NCI-H187 treated with DMSO at 0.1 percent for 48 hours (cell line): ENCODE measurements at places on chromosomes 13 and 19.

- DNase-seq: no peak
Observed at GRCh38 chr19:47032171-47032811, 12.7 kb downstream of the NPAS1 start.

- no peak for DNase-seq
Observed at GRCh38 chr19:39142630-39143029, 17.0 kb downstream of the PAK4 start.

GRCh38 chr19:39927524-39928356 is 6.7 kb downstream of the FCGBP start:
- DNase-seq: no peak

GRCh38 chr13:40801255-40802217 is 12.1 kb downstream of the SLC25A15 start:
- DNase-seq: no peak

GRCh38 chr13:100208002-100208401 is 119.1 kb downstream of the PCCA start:
- no peak for DNase-seq

- no peak for DNase-seq
Observed at GRCh38 chr19:19551853-19552192, 13.8 kb downstream of the CILP2 start.

GRCh38 chr13:39600766-39601165 is 2.2 kb downstream of the LHFPL6 start:
- DNase-seq: no peak

DNA sequence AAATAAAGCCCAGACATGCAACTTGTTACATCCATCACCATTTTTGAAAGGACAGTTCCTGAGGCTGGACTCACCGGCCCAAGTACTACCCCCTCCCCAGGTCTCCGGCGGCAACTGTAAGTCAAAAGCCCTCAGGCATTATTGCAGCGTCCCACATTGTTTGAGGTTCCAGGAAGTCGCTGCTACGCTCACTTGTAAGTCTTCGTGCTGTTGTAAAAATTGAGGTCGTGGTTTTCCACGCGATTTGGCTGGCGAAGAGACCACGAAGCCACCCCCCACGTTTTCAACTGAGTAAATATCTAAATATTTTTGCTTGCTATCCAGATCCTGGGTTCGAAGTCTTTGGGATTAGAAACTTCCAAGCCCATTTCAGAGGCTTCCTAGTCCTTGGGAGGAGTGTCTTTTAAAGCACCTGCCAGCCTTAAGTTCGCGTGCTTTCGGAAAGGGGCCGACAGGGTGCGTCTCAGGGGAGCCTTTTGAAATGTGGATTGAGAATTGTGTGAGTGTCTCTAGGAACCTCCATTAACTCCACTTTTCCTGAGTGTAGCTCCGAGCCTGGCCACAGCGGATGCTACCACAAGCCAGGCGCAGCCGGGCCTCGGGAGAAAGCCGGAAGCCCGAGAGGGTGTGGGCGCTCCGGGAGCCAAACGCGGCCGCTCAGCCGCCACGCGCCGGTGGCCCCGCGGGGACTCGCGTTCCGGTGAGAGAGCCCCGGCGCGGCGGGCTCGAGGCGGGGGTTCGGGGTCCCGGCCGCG is 434 bp upstream of the FNDC3A start:
- DNase-seq: no peak

- no peak for DNase-seq
Observed at GRCh38 chr13:72384186-72384823, 343.1 kb downstream of the MZT1 start.

DNA sequence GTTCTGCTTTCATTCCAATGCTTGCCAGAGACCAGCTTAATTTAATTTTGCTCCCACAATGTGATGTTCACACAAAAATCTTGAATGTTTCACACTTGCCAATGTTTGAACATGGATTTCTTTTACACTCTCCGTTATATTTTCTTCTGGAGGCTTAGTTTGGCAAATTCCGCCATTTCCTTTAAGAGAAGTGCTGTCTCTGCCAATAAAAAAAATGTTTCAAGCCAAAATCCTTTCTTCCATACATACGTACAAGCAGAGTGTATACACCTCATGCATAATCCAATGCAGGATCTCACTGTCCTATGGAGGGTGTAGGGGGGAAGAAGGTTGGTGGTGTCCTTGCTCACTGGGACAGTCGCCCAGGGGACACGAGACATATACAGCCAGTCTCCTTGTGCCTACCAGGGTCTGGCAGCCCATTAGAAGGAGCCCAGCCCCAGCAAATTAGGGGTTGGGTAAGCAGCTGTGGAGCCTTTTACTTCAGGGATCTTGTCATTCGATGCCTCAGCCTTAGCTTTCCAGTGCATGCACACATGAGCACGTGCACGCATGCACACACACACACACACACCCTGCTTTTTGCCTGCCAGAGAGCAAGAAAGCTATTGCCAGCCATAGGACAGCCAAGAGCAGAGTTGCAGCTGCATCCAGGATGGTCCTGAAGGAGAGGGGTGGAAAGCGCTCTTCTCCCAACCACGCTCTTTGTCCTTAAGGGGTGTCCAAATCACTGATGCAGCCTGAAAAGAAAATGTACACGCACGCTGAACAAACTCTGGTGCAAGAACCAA is 208.3 kb downstream of the FOXO1 start:
- DNase-seq: no peak

DNA sequence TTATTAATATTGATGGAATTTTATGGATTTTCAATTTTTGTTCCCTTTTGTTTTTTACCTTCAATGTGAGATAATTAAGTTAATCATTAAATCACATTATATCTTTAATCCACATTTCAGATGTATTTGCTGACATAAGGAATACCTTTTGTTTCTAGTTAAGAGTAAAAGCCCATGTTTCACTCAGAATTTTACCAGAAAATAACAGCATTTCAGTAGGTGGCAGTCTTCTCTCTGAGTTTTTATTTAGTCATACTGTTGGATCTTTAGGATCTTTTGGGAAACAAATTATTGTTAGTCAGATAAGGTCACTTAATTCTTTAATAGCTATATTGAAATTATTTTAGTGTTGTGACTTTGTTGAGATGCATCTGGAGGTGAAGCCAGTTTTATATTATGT is 67.9 kb downstream of the NDFIP2 start:
- no peak for DNase-seq

DNA sequence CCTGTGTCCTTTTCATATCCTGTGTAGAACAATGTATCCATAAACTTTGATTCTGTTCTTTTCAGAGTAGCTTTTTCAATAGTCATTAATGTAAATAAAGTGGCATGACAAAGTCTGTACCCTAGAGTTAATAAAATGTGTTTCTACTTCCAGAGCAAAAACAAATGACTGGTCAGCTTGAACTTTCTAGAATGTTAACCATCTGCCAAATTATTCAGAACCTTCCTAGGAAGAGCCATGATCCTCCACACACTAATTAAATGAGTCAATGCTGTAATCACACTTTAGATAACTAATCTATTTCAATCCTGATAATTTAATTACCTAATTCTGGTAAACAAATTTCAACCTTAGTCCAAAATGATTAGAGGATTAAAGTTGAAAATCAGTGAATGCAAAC is 73.2 kb downstream of the DIAPH3 start:
- DNase-seq: no peak

GRCh38 chr13:59299584-59299983 is 864.1 kb downstream of the DIAPH3 start:
- DNase-seq: no peak

- DNase-seq: no peak
Observed at GRCh38 chr13:114143806-114144605, 11.6 kb upstream of the RASA3 start.

DNA sequence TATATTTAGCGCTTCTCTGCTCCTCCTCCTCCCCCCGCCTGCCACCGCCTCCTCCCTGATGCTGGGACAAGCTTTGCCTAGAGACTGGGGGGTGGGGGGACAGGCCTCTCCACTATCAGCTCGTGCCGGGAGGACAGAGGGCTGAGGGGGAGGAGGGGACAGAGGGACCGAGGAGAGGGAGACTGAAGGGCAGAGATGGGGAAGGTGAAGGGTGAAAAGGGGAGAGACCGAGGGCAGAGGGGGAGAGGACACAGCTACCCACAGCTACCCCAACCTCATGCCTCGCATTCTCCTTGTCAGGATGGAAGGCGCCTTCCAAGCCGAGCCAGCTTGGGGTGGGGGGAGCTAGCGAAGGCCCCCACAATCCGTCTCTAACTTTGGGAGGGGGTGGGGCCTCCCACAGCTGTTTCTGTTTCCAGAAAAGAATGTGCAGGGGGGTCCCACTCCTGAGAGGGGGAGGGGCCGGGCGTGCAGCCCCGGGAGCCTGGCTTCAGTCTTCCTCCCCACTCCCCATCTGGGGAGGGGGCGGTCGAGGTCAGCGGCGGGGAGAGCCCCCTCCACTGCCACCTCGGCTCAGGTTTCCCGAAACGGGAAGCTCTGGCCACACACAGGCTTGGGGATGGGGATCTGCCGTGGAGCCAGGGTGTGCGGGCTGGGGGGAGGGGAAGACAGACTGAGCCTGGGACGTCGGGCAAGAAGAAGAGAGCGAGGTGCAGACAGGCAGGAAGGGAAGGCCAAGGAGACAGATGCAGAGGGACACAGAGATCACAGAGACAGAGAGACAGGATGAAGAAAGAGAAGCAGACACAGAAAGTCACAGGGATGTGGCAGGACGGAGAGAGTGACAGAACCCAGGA is 1.6 kb downstream of the DACT3 start:
- DNase-seq: no peak

- no peak for DNase-seq
Observed at GRCh38 chr19:32415246-32415645, 9.7 kb downstream of the DPY19L3 start.

- DNase-seq: no peak
Observed at GRCh38 chr19:4534836-4535658, at the start of gene PLIN5. Gene PLIN5, minus strand, starts transcription at chr19:4535224. Its CDS starts 1,150 bp downstream, at chr19:4534074.

DNA sequence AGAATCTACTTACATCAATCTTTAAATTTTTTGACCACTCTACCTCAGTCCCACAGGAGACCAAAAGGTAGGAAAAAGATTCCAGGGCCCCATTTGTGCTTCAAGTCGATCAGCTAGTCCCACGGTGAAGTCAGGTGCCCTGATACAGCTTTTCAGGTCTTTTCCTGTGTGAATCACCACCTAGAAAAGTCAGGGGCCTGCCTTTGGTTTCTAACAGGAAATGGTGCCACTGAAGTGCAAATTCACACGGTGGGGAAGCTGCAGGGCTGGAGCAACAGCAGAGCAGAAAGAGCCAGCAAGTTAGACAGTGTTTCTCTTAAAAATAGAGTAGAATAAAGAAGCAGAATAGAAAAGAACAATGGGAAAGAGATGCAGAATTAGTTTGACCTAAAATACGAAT is 107.5 kb downstream of the KLF12 start:
- no peak for DNase-seq

GRCh38 chr13:112685896-112686295 is 3.9 kb upstream of the ATP11A start:
- no peak for DNase-seq

DNA sequence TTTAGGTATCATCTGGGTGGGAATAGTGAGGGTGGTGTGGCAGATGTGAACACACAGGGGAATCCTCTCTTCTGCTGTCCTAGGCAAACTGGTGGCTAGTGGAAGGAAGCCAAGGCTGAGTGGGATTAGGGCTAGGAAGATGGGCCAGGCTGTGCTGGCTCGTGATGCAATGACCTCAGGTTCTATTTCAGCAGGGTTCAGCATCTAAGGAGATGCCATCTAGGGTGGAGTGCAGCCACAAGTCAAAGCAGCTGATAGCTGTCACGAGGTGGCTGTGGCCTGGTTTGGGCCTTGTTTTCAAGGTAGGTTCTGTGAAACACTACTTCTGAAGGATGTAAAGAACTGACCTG is 21.6 kb downstream of the ARL11 start:
- no peak for DNase-seq

DNA sequence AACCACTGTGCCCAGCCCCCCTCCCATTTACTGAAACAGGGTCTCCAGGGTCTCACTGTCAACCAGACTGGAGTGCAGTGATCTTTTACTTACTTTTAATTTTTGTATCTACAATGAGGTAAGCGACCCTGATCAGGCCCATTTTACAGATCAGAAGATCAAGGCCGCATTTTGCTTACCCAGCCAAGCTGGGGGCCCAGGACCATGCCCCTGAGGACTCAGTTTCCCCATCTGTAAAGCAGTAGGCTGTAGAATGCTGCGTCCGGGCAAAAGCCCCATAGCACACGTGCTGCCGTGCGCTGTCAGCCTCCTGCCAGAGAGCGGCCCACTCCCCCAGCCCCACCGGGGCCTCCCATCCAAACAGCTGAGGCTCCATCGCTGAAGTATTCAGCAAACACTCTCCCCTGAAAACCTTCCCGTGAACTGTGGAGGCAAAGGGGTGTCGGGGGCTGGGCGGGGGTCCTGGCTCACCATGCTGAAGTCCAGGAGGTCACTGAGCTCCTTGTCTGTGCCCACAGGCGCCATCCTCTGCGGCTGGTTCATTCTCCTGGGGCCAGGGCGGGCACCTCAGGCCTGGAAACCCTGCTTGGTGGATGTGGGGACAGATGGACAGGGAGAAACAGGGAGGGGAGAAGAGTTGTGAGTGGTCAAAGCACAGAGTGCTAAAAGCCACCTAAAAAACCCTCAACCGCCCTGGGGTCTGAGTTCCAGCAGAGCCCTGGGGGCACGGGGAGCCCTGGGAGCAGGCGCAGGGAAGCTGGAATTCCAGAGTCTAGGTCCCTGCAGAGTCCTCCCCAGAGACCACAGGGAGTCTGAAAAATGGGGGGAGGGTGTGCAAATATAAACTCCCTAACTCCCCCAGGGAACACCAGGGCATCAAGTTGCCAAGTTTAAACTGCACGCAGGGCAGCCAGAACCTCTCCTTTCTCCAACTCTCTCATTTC is 2.4 kb downstream of the TCF3 start:
- DNase-seq: no peak

DNA sequence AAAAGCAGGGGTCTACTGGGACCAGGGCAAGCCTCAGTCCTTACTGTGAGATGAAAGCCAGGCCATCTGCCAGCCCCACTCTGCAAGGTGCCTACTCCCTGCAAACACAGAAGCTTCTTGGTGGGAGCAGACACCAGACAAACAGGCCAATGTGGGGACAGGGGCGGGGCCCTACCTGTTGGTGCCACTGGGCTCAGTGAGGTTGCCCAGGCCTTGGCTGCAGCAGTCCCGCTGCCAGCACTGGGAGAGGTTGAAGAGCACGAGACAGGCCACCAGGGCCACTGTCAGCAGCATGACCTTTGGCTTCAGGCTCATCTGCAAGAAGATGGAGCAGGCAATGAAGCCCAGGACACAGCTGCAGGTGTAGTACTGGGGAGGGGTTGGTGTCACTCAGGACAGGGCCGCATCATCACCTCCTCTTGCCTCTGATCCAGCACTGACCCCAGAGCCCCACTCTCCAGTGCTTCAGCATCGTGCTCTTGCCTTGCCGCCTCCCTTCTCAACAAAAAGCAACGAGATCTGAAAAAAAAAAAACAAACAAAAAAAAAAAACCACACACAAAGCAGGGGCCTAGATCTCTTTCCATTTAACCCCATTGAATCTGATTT is 72.6 kb downstream of the NBEA start:
- DNase-seq: no peak

- no peak for DNase-seq
Observed at GRCh38 chr13:37596805-37597204, 1.8 kb downstream of the POSTN start.
